ENCODE measurements at places on chromosomes 3 and 15.

DNA sequence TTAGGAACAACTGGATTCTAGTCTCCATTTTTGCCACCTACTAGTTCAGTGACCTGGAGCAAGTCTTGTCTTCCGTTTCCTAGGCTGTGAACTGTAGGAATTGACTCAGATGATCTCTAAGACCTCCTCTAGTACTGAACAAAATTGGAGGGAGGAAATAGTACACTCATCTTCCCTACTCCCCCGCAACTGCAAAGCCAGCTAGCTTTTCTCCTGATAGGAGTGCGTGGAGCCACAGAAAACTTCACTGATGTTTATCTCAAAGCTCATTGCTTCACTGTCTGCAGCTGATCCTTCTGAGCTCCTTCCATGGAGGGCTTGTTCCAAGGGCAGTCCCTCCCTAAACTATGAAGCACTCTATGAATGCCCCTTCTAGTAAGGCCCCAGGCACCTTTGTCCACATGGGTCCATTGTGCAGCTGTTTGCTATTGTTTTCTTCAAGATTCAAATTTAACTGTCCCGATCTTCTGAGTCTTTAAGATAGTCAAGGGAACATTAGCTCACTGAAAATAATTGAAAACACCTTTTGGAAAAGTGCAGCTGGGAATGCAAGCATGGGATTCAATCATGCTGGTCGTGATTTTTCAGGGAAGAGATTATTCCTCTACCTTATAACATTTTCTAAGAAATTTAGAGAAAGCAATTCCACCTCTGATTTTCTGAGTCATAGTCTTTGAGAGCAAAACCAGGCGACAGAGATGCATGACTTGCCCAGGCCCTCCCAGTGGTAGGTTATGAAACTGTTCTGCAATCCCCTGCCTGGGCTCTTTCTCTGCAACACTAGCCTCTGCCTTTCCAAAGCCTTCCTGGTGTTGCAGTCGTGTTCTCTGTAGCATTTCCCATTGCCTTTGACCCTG, 24.3 kb downstream of the FILIP1L start:
- DNase-seq: peak; percentile 86

- no peak for DNase-seq
Observed at GRCh38 chr3:132435911-132436425, 18.7 kb downstream of the DNAJC13 start.

DNA sequence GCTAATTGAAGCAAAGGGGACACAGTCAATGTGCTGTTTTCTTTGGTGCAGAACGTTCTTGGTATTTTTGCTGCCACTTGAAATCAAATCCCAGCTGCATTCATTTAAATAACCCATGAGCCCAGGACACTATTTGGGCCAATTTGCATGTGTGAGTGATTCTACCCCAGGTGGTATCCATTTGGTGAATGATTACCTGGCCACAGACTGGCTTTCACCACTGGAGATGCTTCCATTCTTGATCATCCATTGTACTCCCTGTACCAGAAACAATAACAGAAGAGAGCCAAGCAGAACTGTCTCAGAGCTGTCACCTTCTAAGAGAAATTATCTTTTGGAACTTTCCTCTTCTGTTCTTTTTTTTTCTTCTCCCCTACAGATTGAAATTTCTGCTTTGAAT, 139.7 kb upstream of the RARB start:
- no peak for DNase-seq

DNA sequence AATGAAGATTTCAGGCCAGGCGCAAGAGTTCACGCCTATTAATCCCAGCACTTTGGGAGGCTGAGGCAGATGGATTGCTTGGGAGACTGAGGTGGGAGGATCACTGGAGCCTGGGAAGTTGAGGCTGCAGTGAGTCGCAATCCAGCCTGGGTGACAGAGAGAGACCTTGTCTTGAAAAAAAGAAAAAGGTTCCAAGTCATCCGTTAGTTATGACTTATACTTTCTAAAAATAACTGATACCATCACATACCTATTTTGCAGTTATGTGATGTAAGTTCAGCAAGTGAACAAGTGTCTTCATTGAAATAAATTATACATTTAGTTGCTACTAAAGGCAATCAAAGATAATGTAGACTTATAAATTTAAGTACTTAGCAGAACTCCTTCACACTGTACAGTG, 22.1 kb downstream of the CLPX start:
- DNase-seq: no peak

DNA sequence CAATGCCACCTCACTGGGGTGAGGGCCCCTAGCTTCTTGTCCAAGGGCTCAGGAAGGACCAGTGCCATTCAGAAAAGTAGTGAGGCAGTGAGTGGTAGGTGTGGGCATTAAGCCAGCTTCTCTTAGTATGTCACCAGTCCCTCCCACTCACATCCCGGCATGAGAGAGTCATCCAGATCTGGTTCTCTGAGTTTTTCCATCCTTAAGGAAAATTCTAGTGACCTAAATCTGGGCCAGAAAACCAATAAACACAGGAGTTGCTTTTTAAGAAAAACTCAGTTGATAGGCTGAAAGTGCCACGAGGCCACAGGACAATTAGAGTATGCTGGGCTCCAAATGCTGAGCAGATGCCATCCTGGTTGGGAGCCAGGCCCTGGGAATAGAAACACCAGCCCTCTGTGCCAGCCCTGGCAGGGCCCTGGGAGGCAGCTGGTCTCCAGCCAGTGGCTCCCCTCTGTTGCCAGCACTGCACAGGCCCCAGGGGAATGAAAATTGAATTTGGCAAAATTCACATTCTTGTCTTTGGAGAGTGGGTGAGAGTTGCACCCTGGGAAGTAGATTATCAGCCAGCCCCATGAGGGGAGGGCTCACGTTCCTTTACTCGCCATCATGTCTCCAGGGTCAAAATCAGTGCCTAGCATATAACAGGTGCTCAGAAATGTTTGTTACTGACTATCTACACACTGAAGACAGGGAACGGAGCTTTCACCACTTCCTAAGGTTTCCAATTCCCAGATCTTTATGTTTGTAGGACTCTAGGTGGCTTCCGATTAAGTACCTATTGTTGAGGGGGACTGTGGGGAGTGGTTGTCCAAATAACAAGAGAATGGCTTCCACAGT, 52.8 kb downstream of the FAM43A start:
- DNase-seq: peak; percentile 87

- DNase-seq: no peak
Observed at GRCh38 chr3:57637391-57637790, 40.2 kb upstream of the ARF4 start.

DNA sequence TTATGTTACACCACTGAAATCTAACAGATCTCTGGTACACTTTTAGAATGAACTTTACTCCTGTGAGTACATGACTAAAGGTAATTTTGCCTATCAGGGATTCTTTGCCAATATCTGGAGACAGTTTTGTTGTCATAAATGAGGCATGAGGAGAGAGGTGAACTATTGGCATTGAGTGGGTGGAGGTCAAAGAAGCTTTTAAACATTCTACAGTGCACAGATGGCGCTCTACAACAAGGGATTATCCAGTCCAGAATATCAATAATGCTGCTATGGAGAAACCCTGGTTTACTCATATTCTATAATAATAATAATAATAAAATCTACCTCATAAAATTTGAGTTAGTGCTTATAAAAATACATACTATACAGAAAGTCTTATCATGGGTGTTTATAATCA, 702.3 kb downstream of the SI start:
- DNase-seq: no peak

GRCh38 chr3:22360970-22361369, 610.0 kb upstream of the ZNF385D start:
- DNase-seq: no peak

GRCh38 chr15:95600367-95600766, 730.1 kb upstream of the NR2F2 start:
- DNase-seq: no peak

DNA sequence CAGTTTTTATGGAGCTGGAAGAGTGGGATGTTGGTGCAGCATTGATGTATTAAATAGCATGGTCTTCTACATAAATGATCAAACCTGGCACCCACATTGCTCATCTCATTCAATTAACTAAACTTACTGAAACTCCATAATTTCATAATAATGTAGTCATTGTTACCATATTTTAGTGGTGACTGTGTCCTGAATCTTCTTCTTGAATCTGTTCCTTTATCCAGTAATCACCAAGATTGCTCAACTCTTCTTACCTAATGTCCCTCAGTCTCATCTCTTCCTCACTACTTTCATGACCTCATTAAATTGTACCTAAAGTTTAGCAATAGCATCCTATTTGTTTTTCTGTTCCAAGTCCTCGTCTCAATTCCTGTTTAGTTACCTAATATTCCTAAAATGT, 69.8 kb downstream of the FGF7 start:
- peak; percentile 30 for DNase-seq

GRCh38 chr3:37741644-37742043, 120.0 kb upstream of the CTDSPL start:
- DNase-seq: peak; percentile 25

DNA sequence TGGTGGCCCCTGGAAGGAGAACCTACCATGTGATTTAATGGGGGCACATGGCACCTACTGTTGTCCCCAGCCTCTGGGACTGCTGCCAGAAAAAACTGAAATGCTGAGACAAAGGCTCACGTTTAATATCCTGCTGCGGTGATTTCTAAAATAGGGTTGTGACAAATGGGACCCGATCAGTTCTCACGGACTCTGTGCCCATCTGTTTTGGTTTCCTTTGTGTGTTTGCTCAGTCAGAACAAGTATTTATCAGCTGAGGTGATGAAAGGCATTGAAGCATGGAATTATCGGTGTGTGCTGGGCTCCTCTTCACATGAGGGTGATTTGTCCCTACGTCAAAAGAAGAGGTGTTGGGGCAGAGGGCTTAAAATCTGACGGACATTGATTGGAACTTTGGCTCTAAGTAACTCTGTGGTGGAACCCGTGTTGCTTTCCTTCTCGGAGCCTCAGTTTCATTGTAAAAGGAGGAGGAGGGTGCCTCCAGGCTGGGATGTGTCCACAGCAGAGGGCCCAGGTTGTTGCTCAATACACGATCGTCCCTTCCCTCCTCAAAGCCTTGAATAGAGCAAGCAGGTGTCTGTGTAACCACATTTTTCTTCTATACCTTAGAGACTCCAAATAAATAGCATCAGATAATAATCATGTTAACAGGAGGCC, 283.3 kb upstream of the RGMA start:
- no peak for DNase-seq
